ENCODE measurements at places on chromosomes 1 and 21. TPM values are rescaled to one million over a fixed set of nuclear protein-coding genes. Genes with fewer than 3 reads are reported as not detected.

The GLIS1 gene
- not detected for total RNA-seq

The MCOLN3 gene
- 8.1 TPM for total RNA-seq

The CRNN gene
- total RNA-seq: not detected

The NEK2 gene
- not detected for total RNA-seq

The AMY1C gene
- total RNA-seq: not detected

The YRDC gene
- 10.1 TPM for total RNA-seq
